Upper lobe of right lung (tissue), 1 donor: ENCODE measurements at places on chromosomes 11 and 22.

DNA sequence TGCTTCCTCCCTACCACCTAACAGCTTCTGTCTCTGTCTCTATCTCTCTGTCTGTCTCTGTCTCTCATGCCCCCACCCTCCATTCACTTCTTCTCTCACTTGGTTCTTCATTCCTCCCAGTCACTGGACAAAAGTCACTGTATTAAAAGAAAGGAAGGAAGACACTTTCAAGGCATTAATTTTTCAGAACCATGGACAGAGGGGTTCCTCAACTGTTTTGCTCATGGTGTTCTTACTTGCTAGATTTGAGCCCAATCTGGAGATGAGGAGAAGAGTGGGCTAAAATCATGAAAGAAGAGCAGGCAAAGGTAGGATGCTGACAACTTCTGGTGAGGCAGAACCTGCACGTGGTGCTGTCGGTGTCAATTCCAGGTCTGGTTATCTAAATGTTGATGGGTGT is 116.7 kb upstream of the LARGE1 start:
- no peak for DNase-seq

DNA sequence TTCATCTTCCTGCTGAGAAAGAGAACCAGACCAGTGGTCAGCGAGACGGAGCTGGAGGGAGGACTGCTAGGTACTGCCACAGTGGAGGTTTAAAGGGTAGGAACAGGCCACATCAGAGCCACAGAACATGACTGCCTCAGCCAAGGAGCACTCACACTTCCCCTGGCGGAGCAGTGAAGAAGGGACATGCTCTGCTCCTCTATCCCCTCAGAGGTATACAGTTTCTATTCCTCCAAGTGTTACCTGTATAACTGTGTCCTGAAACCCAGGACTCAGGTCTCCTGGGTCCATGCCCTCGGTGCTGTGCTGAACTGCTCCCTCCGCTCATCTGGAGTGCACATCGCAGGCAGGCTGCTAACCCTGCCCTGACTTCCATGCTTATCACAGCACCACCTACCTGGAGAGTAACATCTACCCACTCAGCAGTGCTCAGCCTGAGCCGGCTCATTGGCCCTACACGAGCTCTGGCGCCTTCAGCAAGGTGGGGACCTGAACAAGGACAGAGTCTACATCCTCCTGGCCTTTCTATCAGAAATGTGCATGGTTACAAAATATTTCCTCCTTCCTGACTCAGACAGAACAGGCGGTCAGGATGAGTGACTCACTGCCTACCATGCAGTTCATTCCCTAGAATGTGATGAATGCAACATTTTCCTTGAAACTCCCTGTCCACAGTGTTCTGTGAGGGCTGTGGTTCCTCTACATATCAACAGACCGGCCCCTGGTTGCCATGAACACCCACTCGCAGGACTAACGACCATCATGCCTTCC is 52.9 kb downstream of the C11orf58 start:
- no peak for DNase-seq

- no peak for DNase-seq
These were observed 1.5 kb downstream of the HSPA8 start for GRCh38 chr11:123060277-123061000.

DNA sequence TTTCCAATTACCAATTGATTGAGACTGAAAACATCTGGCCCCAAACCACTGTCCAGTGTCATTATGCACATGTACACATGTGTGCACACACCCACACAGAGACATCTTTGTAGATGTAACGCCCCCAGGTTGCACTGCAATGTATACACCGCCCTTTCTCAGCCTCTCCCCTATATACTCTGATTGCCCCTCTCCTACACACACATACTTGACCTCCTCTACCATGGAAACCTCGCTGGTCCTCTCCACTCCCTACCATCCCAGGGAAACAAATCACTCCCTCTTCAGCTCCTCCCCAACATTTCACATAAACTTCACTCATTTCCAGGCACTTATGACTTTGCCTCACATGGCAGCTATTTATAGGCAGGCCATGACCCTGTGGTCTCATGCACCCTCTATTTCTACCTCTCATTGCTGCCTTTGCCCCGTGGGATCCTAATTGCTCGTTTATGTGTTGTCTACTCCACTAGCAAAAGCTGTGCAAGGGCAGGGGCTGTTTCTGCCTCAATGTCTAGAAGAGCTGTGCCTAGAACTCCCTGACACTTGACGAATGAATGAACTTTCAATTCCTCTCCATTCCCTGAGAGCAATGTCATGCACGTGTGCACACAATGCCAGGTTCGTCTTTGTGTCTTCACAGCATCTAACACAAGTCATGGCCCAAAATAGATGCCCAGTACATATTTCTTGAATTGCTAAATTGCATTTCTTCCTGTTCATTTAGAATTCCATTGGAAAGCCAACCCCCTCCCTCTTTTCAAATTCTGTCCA is 10.0 kb upstream of the TMA7B start:
- no peak for DNase-seq

DNA sequence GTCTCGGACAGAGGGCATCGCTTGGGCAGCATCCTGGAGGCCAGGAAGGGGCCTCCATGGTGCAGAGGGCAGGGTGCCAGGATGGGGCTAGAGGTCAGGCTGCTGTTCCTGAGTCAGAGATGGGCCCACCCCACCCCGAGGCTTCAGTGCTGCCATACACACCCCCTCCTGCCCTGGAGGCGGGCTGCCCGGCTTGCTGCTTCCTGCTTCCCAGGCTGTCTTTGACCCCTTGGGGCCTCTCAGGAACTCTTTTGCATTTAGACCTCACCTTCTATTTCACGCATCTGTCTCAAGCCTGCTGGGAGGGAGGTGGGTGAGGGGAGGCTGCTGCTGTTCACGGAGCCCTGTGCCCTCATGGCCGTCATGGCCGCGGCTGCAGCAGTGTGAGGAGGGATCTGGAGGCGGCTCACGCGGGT is 6.6 kb upstream of the GRAMD4 start:
- DNase-seq, result no peak

DNA sequence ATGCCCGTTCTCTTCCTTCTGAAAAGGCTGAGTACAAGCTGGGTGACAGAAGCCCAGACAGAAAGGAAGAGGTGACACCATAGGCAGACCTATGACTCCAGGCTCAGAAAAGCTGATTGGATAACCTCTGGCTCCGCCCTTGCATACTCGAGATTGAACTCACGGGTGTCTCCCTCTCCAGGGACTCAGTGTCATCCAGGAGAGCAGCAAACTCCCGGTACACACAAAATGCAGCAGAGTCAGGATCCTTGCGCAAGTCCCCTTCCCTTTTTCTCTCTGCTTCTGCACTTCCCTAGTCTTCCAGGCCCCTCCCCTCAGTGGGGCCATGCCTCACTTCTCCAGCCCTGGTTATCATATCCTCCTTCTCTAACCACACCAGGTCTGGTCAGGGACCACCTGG is 9.8 kb downstream of the SCN4B start:
- peak; percentile 54 for DNase-seq

DNA sequence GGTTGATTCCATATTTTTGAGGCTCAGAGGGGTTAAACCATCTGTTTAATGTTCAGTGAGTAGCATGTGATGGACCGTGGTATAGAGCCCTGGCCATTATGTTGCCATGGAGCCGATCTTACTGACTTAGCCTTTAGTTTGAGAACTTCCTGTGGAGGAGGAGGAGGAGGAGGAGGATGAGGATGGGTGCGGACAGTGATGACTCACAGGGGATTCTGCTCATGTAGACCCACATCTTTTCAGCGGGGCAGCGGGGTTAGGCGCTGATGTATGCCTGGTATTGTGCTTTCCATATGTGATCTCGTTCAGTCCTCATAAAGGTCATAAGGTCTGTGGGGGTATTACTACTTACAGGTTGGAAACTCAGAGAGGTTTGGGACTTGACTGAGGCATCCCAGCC is 13.9 kb downstream of the STX3 start:
- DNase-seq, result no peak

DNA sequence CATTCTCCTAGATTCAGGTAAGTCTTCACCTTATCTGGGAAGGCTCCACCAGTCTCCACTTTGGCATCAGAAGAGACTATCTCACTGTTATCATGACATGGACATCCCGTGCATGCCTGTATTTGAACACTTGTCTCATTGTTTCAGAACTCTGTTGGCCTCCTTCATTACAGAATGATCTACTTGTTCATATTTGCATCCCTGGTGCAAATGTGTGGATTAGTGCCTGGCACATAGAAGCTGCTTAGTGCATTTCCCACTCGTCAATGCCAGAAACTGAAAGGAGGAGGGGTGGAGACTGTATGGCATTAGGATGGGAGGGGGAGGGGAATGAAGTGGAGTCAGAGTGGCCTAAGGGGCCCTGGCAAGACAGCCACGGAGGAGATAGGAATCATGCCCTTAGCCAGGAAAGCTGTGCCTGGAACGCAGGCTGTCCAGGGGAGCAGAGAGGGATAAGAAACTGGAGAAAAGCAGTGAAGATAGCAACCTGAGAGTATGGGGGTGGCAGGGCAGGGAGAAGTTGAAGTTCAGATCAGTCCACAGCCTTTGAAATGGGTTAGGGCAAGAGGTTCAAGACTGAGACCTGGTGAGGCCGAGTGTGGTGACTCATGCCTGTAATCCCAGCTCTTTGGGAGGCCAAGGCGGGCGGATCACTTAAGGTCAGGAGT is 53.8 kb upstream of the CAPRIN1 start:
- DNase-seq, result no peak

DNA sequence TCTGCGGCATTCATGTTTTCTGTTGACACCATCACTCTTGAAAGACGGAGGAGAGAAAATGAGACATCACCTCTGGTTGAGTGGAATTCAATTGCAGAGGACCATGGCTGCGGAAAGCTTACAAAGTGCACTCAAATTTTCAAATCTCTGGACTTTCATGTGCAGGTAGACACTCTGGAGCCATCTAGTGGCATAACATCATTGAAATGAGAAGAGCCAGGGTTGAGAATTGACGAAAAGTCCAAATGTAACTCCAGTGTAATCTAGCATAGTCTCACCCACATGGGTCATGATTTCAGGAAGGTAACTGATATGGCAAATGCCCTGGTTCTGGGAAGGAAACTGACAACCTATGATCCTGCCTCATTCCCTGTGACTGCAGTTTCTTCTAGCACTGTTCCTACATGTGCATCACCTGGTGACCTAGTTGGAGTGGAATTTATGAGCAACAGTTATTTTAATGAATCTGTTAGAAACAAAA is 687.8 kb downstream of the KCNA4 start:
- no peak for DNase-seq

GRCh38 chr11:17700991-17701390 is 18.4 kb upstream of the MYOD1 start:
- no peak for DNase-seq

GRCh38 chr11:17445240-17445795 is 31.3 kb downstream of the ABCC8 start:
- no peak for DNase-seq

GRCh38 chr11:125902277-125902926 is 604 bp downstream of the PUS3 start:
- DNase-seq, result no peak

DNA sequence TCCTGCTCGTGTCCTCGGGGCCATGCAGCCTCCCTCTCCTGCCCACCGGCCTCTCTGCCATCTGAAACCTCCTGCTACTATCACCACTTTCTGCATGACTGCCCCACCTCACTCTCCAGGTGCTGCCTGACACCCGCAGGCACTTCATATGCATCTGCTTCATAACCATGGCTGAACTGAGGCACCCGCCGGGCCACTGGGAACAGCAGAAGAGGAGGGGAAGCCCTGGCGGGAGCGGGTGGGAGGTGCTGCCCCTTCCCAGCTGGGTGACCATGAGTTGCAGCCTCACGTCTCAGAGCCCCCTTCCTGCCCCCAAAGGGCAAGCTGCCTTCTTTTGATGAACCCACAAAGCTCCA is 21.7 kb upstream of the PICK1 start:
- no peak for DNase-seq

- no peak for DNase-seq
These were observed 10.8 kb upstream of the CLDN5 start for GRCh38 chr22:19535001-19535400.

DNA sequence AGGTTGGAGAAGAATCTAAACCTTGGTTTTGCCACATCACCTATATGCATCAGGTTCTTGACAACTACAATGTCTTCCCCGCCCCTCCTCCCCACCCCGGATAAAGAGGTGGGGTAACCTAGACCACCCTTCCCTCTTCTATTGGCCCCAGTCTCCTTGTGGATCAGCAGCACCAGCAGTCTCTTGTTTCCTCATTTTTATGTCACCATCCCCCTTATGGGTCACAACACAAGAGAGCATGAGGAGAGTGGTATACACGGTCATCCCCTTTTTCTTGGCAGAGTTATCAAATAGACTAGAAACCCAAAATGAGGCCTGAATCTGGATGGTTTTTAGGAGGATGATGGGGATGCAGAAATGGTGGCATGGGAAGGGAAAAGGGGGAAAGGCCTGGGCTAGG is 1.2 kb downstream of the MS4A4E start:
- no peak for DNase-seq

GRCh38 chr11:15150507-15150906 is 35.8 kb downstream of the INSC start:
- DNase-seq, result no peak

DNA sequence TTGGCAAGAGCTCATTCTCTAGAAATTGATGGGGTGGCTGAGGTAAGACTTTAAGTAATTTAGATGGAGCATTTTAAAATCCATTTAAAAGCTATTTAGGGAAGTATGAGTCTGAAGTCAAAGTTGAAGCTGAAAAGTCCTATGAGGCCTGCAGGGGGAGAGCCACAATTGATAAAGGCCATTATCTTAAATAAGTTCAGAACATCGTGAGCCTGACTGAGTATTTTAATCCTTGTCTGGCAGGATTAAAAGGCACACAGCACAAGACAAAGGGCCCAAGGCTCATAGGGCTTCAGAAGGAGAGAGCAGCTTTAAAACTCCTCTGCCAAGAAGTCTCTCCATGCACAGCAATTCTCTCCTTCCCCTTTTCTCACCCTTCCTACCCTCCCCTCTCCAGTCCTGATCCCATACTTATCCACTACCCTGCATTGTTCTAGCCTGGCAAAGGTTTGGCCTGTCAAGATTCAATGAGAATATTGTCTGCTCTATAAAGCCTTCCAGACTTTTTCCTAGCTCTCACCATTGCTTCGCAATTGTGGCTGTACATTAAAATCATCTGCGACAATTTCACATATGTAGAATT is 1312.9 kb downstream of the FAM181B start:
- DNase-seq, result no peak

DNA sequence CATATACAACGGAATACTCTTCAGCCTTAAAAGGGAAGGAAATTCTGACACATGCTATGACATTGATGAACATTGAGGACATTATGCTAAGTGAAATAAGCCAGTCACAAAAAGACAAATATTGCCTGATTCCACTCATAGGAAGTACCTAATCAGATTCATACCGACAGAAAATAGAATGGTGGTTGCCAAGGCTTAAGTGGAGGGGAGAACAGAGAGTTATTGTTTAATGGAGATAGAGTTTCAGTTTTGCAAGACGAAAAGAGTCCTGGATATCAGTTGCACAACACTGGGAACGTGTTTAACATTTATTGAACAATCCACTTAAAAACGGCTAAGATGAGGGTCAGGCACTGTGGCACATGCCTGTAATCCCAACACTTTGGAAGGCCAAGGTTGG is 45.6 kb upstream of the HIPK3 start:
- DNase-seq, result no peak
